Tibial nerve (tissue), 4 donors: ENCODE measurements at places on chromosomes 16 and 17.

GRCh38 chr16:84467256-84467655 is 37.2 kb downstream of the MEAK7 start:
- no peaks in the 10 kb centered on the region for H3K27me3 ChIP-seq
- no peak overlapping the region for H3K4me3 ChIP-seq
- H3K27ac ChIP-seq = no peak overlapping the region
- H3K4me1 ChIP-seq = no peaks in the 10 kb centered on the region
- peaks cover 60% of the 10 kb centered on the region for H3K36me3 ChIP-seq
- DNase-seq = no peak

DNA sequence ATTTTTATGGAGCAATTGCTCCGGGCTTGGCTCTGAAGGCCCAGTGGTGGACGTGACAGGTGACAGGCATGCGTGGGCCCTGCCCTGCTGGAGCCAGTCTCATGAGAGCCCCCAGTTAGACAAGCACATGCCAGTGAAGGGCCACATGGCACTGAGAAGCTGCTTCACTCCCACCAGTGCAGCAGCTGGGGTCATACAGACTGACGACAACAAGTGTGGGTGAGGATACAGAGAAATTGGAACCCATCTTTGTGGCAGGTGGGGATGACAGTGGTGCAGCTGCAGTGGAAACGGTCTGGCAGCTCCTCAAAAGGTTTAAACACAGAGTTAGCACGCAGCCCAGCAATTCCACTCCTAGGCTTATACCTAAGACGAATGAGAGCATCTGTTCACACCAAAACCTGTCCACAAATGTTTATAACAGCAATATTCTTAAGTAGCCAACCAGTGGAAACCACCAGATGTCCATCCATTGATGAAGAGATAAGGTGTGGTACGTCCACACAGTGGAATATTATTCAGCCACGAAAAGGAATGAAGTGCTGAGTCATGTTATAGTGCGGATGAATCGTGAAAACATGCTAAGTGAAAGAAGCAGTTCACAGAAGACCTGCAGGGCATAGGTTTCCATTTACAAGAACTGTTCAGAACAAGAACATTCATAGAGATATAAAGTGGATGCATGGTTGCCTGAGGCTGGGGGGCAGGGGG is 12.5 kb upstream of the CIBAR2 start:
- no peaks in the 10 kb centered on the region for H3K36me3 ChIP-seq
- H3K27ac ChIP-seq = no peak overlapping the region
- H3K4me1 ChIP-seq = peaks cover 30% of the 10 kb centered on the region
- no peaks in the 10 kb centered on the region for H3K27me3 ChIP-seq
- no peak overlapping the region for H3K4me3 ChIP-seq
- DNase-seq = no peak

DNA sequence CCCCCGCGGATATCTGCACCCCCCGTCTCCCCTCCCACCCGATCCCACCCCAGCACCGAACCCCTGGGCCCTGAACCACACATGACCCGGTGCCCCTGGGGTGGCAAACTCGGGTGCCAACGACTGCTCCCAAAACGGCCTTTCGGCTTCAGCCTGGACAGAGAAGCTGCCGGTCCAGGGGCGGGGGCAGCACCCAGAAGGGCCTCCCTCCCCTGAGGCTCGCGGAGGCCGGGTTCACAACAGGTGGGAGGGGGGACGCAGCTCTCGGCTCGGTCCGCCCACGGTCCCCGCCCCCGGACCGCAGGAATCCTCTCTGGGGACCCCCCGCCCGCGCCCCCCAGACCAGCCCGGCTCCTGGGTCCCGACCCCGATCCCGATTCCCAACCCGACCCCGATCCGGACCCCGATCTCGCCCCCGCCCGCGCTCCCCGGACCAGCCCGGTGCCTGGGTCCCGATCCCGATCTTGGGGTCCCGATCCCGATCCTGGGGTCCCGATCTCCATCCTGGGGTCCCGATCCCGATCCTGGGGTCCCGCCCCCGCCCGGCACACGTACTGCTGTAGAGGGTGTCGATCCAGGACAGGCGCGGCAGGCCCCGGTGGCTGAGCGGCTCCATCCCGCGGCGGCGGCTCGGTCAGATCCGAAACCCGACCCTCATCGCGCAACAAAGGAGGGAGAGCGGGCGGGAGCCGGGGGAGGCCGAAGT is 516 bp downstream of the ABR start:
- H3K4me1 ChIP-seq = peaks cover 30% of the 10 kb centered on the region
- H3K36me3 ChIP-seq = no peaks in the 10 kb centered on the region
- DNase-seq = no peak
- peak overlapping the region; percentile 53 for H3K27ac ChIP-seq
- peak overlapping the region; percentile 84 for H3K4me3 ChIP-seq

GRCh38 chr17:44081681-44082080 is 11.1 kb downstream of the G6PC3 start:
- H3K4me3 ChIP-seq = no peak overlapping the region
- H3K27ac ChIP-seq = no peak overlapping the region
- H3K27me3 ChIP-seq = no peaks in the 10 kb centered on the region
- peaks cover 5% of the 10 kb centered on the region for H3K4me1 ChIP-seq
- no peak for DNase-seq
- peaks cover 99% of the 10 kb centered on the region for H3K36me3 ChIP-seq
